ENCODE measurements at places on chromosomes 13 and 19. TPM values are rescaled to one million over a fixed set of nuclear protein-coding genes. Genes with fewer than 3 reads are reported as not detected.

- no peak for DNase-seq
These were observed 145.5 kb downstream of the URI1 start for GRCh38 chr19:30087381-30088138.

GRCh38 chr13:18946738-18947137, 234.9 kb downstream of the TUBA3C start:
- DNase-seq: no peak

DNA sequence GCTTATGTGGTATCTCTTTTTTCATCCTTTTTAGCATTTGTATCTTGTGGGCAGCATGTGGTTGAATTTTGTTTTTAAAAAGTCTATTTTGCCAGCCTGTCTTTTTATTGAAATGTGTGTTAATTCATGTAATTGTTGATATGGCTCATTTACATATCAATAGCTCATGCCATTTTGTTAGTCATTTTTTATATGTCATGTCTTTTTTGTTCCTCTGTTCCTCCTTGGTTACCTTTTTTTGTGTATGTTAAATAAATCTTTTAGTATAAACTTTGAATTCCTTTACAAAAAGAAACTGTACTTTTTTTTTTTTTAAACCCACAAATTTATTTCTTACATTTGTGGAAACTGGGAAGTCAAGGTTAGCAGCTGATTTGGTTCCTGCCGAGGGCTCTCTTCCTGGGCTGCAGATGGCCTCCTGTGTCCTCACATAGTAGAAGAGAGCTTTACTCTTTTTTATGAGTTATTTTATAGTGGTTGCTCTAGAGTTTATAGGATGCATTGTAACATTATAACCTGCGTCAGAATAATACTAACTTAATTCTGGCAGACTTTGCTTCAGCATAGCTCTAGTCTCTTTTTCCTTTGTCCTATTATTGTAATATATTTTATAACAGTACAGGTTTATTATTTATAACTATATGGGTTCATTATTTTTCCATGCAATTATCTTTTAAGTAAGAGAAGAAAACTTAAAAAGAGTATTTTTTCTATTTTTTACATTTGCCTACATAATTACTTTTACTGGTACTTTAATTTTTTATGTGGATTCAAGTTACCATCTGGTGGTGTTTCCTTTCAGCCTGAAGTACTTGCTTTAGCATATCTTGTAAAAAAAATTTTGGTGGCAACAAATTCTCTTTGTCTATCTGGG, 86.3 kb downstream of the URI1 start:
- DNase-seq: no peak

- no peak for DNase-seq
These were observed 19.6 kb downstream of the HMGB1 start for GRCh38 chr13:30446126-30446500.

PAF1 gene
- total RNA-seq: 21.0 TPM
